Urinary bladder (tissue), 4 donors: ENCODE measurements at places on chromosomes 16 and 17. TPM values are rescaled to one million over a fixed set of nuclear protein-coding genes. Genes with fewer than 3 reads are reported as not detected.

- no peak for DNase-seq
Measured at GRCh38 chr16:84332975-84333684, 35.2 kb upstream of the ATP2C2 start.

GRCh38 chr17:58352596-58353388 lies 791 bp upstream of the SUPT4H1 start:
- DNase-seq, result no peak

GRCh38 chr16:3242709-3243108 lies 7.8 kb upstream of the ZNF200 start:
- no peak for DNase-seq

Gene PLXDC1
- 7.1 TPM for polyA plus RNA-seq

Gene ZNF287
- polyA plus RNA-seq, result 7.4 TPM

- no peak for DNase-seq
Measured at GRCh38 chr16:56945847-56946527, 14.0 kb downstream of the HERPUD1 start.

Gene CLEC3A
- polyA plus RNA-seq, result 12.4 TPM

- DNase-seq, result no peak
Measured at GRCh38 chr17:47660064-47660492, 10.4 kb downstream of the KPNB1 start.

DNA sequence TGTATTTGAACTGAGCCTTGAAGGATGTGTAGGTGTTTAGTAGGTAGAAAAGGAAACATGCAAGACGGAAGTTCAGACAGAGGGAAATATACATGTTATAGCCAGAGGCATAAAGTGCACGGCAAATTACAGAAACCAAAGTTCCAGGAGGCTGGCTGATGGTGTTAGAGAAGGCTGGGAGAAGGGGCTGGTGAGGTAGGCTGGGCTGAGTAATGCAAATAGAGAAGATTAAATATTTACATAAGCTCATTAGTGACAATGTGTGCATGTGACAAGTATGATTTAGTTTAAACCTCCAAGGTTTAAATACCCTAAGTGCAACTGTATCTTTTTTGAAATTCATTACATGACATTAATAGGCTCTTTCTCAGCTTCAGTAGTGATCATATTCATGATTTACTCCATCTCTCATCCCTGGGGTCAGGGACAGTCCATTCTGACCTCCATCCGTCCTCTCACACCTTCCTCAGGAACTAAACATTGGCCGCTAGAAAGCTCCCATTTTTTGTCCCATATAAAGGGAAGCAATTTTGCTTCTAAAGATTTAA lies 399.8 kb upstream of the SALL1 start:
- DNase-seq, result no peak

- DNase-seq, result no peak
Measured at GRCh38 chr16:9499941-9500593, 408.6 kb downstream of the HAPSTR1 start.

Gene CRAMP1
- polyA plus RNA-seq, result 11.2 TPM

DNA sequence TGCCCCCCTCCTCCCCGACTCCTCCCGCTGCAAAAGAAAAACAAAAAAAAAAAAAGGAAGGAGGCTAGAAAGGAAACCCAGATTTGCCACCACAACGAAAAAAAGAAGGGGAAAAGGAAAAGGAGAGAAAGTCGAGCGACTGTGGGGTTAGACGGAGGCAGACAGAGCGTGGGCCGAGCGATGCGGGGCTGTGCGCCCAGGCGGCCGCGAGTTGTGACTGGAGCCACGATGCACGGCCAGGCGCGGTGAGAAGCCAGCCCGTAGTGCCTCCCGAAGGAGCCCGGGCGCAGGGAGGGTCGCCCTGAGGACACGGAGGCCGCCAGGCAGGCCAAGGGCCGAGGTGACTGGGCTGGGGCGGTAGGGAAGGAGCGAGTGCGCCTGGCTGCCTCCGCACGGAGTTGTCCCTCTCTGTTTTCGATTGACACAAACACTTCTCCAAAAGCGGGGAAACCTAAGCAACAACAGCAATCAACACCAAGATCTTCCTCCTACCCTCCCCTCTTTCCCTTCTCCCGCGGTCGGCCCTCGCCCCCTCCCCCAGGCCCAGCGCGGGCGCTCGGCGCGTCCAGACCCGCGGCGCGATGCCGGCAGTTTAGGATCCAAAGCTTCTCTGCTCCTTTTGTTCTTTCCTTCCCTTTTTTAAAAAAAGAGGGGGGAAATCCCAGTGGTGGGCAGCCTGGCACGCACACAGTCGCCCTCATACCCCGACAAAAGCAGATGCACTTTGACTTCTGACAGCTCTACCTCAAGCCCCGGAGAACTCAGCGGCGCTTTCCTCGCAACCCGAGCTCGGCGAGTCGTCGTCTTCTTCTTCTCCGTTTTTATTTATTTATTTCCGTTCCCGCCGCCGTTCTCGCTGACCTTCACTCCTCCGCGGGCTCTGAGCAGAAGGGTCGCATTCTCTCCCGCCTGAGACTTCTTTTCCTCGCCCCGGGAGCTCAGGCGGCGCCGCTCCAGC lies at the start of gene LHX1:
LHX1 (plus strand) TSS at position 475 of the 958 bp plus-strand sequence. CDS start 723 bp downstream, outside the sequence.
- no peak for DNase-seq

- DNase-seq, result no peak
Measured at GRCh38 chr16:8847145-8847544, 21.7 kb downstream of the CARHSP1 start.

Gene CDH1
- polyA plus RNA-seq, result 15.7 TPM

DNA sequence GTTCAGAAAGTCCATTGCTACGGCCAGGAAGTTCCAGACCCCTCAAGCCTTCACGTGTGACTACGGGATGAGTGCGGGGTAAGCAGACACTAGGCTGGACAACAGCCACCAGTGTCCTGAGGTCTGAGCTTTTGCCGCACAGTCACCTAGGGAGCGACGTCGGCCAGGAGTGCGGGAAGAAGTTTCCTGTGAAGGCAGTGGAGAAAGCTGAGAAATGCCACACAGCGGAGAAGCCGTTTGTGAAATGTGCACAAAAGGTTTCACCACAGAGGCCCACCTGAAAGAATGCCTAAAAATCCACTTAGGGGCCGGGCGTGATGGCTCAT lies 47.4 kb downstream of the SHCBP1 start:
- DNase-seq, result no peak

- DNase-seq, result no peak
Measured at GRCh38 chr17:5565808-5566207, 18.5 kb downstream of the NLRP1 start.
